ENCODE measurements at places on chromosomes 2 and 18.

- no peak for DNase-seq
These were observed 38.0 kb upstream of the DARS1 start for GRCh38 chr2:136023416-136023815.

- no peak for DNase-seq
These were observed 13.4 kb downstream of the NEDD4L start for GRCh38 chr18:58057291-58057965.

GRCh38 chr2:157155992-157156391 is 101.5 kb upstream of the GALNT5 start:
- peak; percentile 14 for DNase-seq

- DNase-seq, result no peak
These were observed 152.9 kb upstream of the MMADHC start for GRCh38 chr2:149740490-149740889.

GRCh38 chr2:58734365-58734764 is 493.2 kb upstream of the FANCL start:
- DNase-seq, result peak; percentile 20

GRCh38 chr18:68035774-68036522 is 519.4 kb upstream of the DSEL start:
- DNase-seq, result no peak

- peak; percentile 7 for DNase-seq
These were observed 957.1 kb upstream of the CHAC2 start for GRCh38 chr2:52810460-52810859.

DNA sequence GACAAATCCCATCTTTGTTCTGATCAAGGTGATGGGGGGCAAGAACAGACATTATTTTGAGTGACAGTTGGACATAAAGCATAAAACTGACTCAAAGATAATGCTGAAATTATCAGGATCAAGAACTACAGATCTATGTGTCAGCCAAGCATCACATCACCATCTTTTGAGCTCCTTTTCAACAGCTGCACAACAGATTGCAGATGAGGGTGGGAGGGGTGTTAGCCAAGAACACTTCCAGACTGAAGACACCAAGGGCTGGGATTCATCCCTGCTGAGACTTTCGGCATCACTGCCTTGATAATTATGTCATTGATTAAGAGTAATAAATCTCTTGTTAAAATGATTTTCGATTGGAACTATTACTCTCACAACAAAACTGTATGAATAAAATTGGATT is 191.5 kb upstream of the NETO1 start:
- DNase-seq, result no peak

DNA sequence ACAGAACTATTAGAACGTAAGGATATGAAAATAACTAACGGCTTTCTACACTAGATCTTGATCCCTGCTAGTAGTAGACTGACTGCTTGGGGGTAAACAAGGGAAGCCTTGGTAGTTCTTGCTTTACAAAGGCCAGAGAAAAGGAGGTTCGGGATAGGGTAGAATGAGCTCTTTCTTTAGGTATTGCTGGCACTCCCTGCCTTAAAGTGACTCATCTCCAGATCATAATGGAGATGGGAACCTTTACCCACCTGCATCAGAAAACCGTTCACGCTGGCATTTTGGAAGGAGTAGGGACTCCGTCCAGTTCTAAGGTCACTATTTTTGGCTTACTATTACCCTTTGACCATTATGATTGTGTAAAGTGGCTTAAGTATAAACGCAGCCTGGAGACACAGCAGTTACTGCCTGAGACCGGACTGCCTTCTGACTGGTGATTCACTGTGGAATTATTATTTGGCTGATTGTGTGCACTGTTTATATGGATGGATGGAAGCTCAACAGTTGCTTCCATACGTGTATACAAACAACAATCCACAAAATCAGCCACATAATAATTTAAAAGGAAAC is 482.5 kb downstream of the STK39 start:
- no peak for DNase-seq

DNA sequence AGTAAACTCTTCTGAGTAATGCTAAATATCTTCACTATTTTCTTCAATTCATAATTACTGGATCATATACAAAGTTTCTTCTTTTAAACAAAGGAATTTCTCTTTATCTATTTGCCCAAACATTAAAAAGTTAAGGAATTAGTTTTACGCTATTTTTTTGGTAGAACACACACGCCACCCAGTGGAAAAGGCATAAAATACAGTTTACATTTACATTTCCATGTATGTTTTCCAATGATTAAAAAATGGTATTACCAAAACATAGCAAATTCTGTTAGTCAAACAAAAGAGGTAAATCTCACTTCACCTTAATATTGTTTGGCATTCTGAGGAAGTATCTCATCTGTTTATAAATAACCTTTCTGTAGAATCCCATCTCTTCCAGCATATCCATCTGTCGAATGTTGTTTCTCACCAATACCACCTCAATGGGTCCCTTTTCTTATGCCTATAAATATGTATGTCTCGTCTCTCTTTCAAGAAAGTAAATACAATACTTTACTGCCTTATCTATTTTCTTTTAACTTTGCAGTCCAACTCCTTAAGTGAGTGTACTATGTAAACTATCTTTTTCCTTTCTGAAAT is 7.2 kb downstream of the BOLL start:
- DNase-seq, result peak; percentile 40

- no peak for DNase-seq
These were observed 55.9 kb upstream of the HAAO start for GRCh38 chr2:42848265-42848664.

- DNase-seq, result no peak
These were observed 15.3 kb downstream of the YPEL5 start for GRCh38 chr2:30161929-30162706.

- DNase-seq, result no peak
These were observed at the start of gene TFCP2L1 for GRCh38 chr2:121284463-121285449. TSS of gene TFCP2L1 (minus strand) at chr2:121285202. CDS start at chr2:121285109, 93 bp downstream.

Measured in LHCN-M2 (cell line).